ENCODE measurements at places on chromosomes 12 and 14. TPM values are rescaled to one million over a fixed set of nuclear protein-coding genes. Genes with fewer than 3 reads are reported as not detected.
A peak's percentile ranks its signal among the peaks of the same experiment; 100 is the strongest.

GRCh38 chr14:22796087-22796707 lies 19.0 kb downstream of the SLC7A7 start:
- DNase-seq = peak; percentile 41

GRCh38 chr14:79491161-79491560 lies 720.1 kb downstream of the DIO2 start:
- no peak for DNase-seq

GRCh38 chr12:132322206-132323132 lies 6.9 kb downstream of the GALNT9 start:
- DNase-seq = no peak

DNA sequence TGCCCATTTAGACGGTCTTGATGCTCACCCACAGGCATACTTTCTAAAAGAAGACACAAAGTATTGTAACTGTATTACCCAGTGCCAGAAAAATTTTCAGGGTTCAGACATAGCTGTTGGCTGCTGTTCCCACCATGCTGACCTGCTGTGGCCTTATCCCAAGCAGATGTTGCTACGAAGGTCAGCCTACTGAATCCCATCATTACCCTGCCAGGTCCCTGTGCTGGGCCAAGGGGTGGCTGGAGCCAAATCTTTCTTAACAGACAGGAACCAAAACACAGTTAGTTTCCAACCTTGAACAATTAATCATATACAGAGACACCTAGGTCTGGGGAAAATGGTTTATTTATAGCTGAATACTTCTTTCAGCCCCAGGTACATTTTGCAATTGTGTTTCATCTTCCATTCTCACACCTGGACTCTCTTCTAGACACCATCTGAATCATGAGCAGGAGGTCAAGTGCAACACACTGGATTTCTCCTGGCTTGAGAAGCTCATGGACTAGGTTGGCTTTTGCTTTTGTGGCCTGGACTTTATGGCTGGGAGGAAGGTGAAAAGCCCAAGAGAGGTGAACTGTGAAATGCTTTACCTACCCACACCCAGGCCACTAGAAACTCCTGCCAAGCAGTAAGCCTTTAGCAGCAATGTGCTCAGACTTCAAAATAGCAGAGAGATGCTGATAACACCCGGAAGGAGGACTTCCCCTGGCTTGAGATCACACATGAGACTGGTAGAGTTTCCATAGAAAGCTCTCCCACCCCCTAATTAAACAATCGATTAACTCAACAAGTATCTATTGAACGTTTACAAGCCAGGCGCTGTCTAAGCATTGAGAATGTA lies 150.1 kb downstream of the SUDS3 start:
- DNase-seq = no peak

- DNase-seq = no peak
Observed at GRCh38 chr14:100321473-100322137, 1.5 kb upstream of the SLC25A47 start.

DNA sequence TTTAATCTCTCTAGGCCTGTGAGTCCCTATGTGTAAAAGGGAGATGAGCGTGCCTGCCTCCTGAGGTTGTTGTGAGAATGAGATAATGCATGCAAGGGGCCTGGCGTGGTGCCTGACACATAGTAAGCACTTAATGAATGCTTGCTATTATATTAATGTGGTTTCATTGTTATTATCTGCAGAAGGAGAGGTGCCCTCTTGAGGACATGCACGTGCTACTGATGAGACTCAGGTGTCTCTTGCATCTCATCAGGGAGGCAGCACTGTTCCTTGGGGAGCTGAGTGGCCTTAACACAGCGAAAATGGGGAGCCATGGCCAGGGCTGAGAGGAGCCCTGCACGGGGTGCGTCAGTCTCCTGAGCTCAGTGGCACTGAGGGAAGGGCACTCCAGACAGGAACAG lies 29.9 kb upstream of the BCDIN3D start:
- no peak for DNase-seq

DNA sequence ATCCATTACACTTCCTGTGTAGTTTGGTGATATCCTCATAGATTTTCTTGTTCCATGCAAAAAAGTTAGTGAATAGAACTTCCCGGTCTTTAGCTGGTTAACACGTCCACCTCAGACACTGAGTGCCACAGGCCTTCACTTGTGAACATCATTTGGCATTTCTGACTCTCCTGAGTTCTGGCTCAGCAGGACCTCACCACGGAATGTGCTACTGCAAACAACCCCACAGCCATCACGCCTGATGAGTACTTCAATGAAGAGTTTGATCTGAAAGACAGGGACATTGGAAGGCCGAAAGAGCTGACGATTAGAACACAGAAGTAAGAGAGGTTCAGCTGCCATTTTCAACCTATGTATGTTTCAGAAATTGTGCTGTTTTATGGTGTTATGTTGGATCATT lies 20.0 kb downstream of the C12orf76 start:
- no peak for DNase-seq

DNA sequence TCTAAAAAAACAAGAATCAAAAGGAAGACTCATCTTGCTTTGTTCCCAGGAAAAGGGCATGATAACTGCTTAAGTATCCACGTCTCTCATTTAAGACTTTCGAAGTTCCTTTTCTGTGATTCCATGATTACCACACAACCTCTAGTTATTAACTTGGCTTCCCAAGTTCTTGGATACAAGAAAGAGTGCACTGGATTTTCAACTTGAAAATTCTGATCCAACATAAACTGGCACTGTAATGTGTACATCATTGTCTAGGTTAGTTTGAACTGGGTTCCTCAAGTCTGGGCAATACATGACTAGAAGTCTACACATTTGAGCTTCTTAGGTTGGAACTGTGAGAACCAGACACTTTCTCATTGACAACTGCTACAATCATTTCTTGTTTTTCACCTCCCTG lies 1.6 kb downstream of the KLHL28 start:
- DNase-seq = no peak

- peak; percentile 22 for DNase-seq
Observed at GRCh38 chr12:8554451-8555195, 13.9 kb upstream of the CLEC4E start.

GRCh38 chr14:54556535-54556934 lies 10.4 kb upstream of the SAMD4A start:
- no peak for DNase-seq

DNA sequence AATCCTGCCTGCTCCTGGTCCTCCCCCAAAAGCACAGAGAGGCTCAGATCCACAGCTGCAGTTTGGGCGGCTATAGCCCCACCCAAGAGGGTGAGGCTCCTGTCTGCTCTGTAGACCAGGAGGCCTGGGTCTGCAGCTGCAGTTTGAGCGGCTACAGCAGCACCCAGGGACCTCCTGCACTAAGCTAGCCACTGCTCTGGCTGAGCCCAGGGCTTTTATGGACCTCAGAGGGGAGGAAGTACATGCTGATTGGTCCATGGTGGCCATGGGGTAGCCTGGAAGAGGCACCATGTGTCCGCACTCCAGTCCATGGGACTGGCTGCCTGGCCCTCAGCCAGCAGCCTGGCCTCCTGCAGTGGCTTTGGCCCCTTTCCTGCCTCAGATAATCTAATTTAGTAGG lies 49.6 kb upstream of the GSC start:
- no peak for DNase-seq

GRCh38 chr12:29960122-29960521 lies 176.4 kb upstream of the TMTC1 start:
- no peak for DNase-seq

DNA sequence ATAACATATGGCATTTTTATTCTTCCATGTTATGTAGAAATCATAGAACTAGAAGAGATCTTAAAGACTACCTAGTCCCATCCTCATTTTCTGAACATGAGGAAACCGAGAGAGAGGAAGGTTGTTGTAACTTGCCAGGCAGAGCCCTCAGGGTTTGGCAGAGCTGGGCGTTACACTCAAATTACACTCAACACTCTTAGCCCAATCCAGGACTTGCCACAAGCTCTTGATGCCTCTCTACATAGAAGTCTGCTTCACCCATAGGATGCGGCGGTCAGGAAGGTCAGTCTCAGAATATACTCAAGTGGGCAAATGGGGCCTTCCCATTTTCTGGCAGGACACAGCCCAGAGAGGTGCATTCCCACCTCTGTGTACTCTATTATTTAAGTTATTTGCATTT lies 208.1 kb downstream of the ZFP36L1 start:
- no peak for DNase-seq

- DNase-seq = no peak
Observed at GRCh38 chr14:63701606-63702299, 26.1 kb downstream of the SGPP1 start.

DNA sequence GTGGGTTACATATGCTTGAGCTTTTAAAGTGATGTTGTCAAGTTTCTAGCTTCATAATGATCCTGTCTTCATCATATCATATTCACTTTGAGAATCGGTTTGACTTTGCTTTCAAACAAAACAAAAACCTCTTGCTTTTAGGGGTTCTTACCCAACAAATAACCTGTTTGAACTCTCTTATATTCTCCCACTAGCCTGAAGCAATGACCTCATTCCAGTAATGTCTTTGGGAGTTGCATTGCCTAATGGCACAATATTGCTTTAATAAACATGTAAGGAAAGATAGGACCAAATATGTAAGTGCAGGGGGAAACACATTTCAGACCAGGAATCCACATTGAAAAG lies 27.7 kb downstream of the WBP11 start:
- no peak for DNase-seq

Gene RAB5B
- 103 TPM for polyA plus RNA-seq

Gene CAPS2
- polyA plus RNA-seq = 3.7 TPM

Gene CYP27B1
- polyA plus RNA-seq = 0.89 TPM

Gene KRT77
- polyA plus RNA-seq = not detected

Gene LRRC10
- polyA plus RNA-seq = not detected

Measured in hepatocyte (in vitro differentiated cells).